ENCODE measurements at places on chromosomes 5 and 9. TPM values are rescaled to one million over a fixed set of nuclear protein-coding genes. Genes with fewer than 3 reads are reported as not detected.

The NDOR1 gene
- 9.5 TPM for polyA plus RNA-seq

The CSF2 gene
- not detected for polyA plus RNA-seq

The SGCD gene
- polyA plus RNA-seq, result not detected

The LRRC26 gene
- not detected for polyA plus RNA-seq

The DRD1 gene
- not detected for polyA plus RNA-seq

The RLN1 gene
- 1.2 TPM for polyA plus RNA-seq

The CNOT8 gene
- 157 TPM for polyA plus RNA-seq

The TTC39B gene
- 4.5 TPM for polyA plus RNA-seq

The PFN3 gene
- not detected for polyA plus RNA-seq

The GMCL2 gene
- polyA plus RNA-seq, result not detected

The GPX3 gene
- polyA plus RNA-seq, result 0.35 TPM

- H3K36me3 ChIP-seq, result peaks cover 5% of the 10 kb centered on the region
- H3K4me3 ChIP-seq, result no peak overlapping the region
- H3K27ac ChIP-seq, result no peak overlapping the region
- DNase-seq, result no peak
Measured at GRCh38 chr5:123086376-123087055, 2.5 kb upstream of the PRDM6 start.

DNA sequence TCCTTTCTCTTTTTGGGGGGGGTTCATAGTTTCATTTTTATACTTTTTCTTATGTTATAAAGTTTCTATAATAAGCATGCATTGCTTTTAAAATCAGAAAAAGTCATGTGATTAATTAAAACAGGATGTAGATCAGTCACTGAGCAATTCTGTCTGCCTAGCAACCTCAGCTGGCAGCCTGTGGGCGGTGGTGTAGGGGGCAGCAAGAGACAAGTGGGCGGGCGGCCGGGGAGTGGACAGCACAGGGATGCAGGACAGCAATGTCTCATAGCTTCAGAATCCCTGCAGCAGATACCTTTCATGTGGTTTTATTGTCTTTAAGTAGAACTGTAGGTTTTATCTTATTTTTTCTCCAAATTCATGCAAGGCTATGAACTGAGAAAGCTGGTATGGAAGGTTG, 101.9 kb upstream of the S1PR3 start:
- no peak overlapping the region for H3K4me3 ChIP-seq
- no peak overlapping the region for H3K27ac ChIP-seq
- peaks cover 4% of the 10 kb centered on the region for H3K36me3 ChIP-seq
- DNase-seq, result no peak

GRCh38 chr9:95746408-95747180, 128.9 kb upstream of the ERCC6L2 start:
- H3K27me3 ChIP-seq, result peaks cover 2% of the 10 kb centered on the region
- H3K4me1 ChIP-seq, result peaks cover 13% of the 10 kb centered on the region
- no peak overlapping the region for H3K27ac ChIP-seq

GRCh38 chr5:94778732-94779131, 160.3 kb downstream of the SLF1 start:
- DNase-seq, result no peak
- H3K4me3 ChIP-seq, result no peak overlapping the region
- H3K27me3 ChIP-seq, result peaks cover 10% of the 10 kb centered on the region
- no peak overlapping the region for H3K27ac ChIP-seq
- H3K36me3 ChIP-seq, result no peaks in the 10 kb centered on the region

GRCh38 chr9:91131433-91131839, 230.3 kb downstream of the AUH start:
- H3K4me3 ChIP-seq, result peak overlapping the region; percentile 29
- H3K36me3 ChIP-seq, result no peaks in the 10 kb centered on the region
- H3K27me3 ChIP-seq, result no peaks in the 10 kb centered on the region
- no peak overlapping the region for H3K27ac ChIP-seq

DNA sequence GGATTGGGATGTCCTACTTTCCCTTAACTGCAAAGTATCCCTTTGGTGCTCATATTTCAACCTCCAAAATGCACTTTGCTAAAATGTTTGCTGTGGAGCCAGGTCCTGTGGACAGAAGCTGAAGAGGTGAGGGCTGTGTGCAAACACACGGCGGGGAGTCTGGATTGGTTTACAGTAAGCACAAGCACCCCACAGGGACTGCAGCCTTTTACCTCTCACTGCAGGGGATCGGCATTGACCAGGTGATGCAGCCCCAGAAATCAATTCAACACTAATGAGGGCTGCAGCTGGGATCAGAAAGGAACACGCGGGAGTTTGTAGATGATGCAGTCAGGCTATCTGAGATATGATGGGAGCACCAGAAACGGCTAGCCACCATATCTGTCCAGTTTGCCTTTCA, 450.9 kb downstream of the CCDC171 start:
- H3K4me3 ChIP-seq, result no peak overlapping the region
- H3K27me3 ChIP-seq, result no peaks in the 10 kb centered on the region
- DNase-seq, result no peak

DNA sequence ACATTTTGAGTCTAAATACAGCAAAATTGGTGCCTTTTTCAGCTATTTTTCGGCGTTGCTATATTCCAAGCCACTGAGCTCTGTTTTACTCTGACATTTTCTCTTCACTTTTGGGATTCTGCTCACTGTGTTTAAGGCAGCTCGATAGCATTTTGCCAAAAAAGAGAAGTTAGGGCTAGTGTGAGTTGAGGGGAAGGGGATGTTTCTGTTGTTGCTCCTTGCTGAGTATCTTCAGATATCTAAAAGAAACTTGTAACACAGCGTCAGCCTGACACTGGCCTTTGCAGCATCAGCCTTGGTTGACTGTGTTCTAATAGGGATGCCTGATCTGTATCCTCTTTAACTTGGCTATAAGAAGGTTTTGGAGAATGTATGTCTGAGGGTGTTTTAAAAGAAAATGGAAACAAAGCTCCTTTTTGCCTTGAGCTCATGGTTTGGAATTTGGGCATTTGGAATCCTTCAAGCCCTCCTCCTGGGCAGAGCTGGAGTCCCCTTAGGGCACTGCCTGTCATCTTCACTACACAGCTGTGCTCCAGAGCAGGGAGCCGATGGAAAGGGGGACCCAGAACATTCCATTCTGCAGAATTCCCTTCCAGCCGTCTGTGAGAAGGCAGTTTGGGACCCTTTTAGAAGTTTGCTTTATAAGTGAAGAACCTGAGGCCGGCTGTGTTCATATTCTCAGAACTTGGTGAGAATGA, 63.0 kb downstream of the EXOSC2 start:
- no peak overlapping the region for H3K27ac ChIP-seq
- no peak overlapping the region for H3K4me3 ChIP-seq
- no peaks in the 10 kb centered on the region for H3K27me3 ChIP-seq
- peaks cover 26% of the 10 kb centered on the region for H3K4me1 ChIP-seq
- no peaks in the 10 kb centered on the region for H3K36me3 ChIP-seq
- DNase-seq, result no peak

- no peaks in the 10 kb centered on the region for H3K36me3 ChIP-seq
- H3K27ac ChIP-seq, result no peak overlapping the region
- peaks cover 26% of the 10 kb centered on the region for H3K4me1 ChIP-seq
- H3K4me3 ChIP-seq, result no peak overlapping the region
Measured at GRCh38 chr5:142737179-142737578, 33.0 kb upstream of the ARHGAP26 start.

DNA sequence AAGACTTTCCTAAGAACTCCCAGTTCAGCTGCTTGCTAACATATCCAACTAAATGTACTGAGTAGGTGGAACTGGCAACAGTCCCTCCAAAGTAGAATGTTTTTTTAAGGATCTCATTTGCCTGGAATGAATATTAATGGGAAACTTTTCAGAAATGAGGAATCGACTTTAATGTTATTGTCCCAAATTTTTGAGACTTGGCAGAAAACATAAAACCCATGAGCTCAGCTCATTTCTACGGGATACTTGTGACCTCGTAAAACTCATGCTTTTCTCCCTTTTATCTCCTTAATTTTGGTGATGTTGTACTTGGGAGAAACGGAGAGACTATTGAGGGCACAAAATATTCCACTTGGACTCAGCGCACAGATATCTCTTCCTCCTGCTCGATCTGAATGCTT, 296.8 kb downstream of the EBF1 start:
- no peaks in the 10 kb centered on the region for H3K36me3 ChIP-seq
- peaks cover 2% of the 10 kb centered on the region for H3K4me1 ChIP-seq
- peaks cover 2% of the 10 kb centered on the region for H3K27me3 ChIP-seq
- no peak for DNase-seq

GRCh38 chr5:106843812-106844416, 826.8 kb downstream of the EFNA5 start:
- DNase-seq, result no peak
- no peaks in the 10 kb centered on the region for H3K4me1 ChIP-seq
- no peak overlapping the region for H3K4me3 ChIP-seq
- H3K36me3 ChIP-seq, result no peaks in the 10 kb centered on the region

Data from naive thymus-derived CD8-positive, alpha-beta T cell (primary cell).